ENCODE measurements at places on chromosomes 2 and 18. TPM values are rescaled to one million over a fixed set of nuclear protein-coding genes. Genes with fewer than 3 reads are reported as not detected.
A peak's percentile ranks its signal among the peaks of the same experiment; 100 is the strongest.

DNA sequence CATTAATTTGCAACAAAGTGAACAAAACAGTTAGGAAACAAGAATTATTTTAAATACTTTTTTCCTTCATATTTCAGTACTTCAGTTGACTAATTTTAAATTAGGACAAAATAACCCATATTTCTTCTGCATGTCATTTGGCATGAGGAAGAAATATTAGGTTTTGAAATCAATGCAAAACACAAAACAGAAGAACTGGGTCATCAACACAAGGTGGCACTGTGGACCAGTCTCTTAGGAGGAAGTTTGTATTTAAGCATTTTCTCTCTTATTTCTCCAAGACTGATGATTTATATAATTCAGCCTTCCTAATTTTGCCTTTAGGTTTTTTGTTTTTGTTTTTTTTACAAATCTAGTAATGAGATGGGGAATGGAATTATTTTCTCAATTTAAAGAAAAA, 352.8 kb upstream of the KCNH7 start:
- DNase-seq = no peak
- H3K36me3 ChIP-seq = no peaks in the 10 kb centered on the region
- no peak overlapping the region for H3K27ac ChIP-seq
- no peaks in the 10 kb centered on the region for H3K27me3 ChIP-seq
- H3K4me3 ChIP-seq = no peak overlapping the region

- H3K4me3 ChIP-seq = no peak overlapping the region
- no peak overlapping the region for H3K27ac ChIP-seq
- no peak for DNase-seq
- H3K27me3 ChIP-seq = no peaks in the 10 kb centered on the region
Measured at GRCh38 chr18:79305911-79306310, 89.8 kb upstream of the NFATC1 start.

GRCh38 chr2:48715956-48716355, 39.6 kb downstream of the LHCGR start:
- H3K27ac ChIP-seq = peak overlapping the region; percentile 66
- H3K36me3 ChIP-seq = no peaks in the 10 kb centered on the region
- H3K4me1 ChIP-seq = peaks cover 6% of the 10 kb centered on the region
- DNase-seq = no peak

GRCh38 chr18:45993438-45993837, 26.3 kb upstream of the EPG5 start:
- H3K27ac ChIP-seq = no peak overlapping the region
- no peak overlapping the region for H3K4me3 ChIP-seq
- no peaks in the 10 kb centered on the region for H3K36me3 ChIP-seq
- no peaks in the 10 kb centered on the region for H3K4me1 ChIP-seq

DNA sequence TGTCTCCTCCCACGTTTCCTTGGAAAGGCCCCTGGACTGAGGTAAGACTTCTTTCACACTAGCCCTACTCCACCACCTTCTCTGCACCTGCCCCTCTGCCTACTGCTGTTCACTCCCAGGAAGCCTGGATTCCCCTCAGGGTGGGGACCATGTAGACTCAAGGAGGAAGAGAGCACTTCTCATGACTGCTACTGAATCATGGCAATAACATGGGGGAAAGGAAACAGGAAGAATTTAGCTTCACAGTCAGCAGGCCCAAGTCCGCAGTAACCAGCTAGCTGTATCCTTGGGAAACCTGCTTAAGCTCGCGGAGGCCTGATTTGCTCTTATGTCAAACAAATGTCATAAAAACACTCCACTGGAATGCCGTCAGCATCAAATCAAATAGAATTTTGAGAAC, 126.2 kb upstream of the CAPN13 start:
- H3K4me3 ChIP-seq = no peak overlapping the region
- no peak overlapping the region for H3K27ac ChIP-seq
- no peaks in the 10 kb centered on the region for H3K36me3 ChIP-seq
- H3K27me3 ChIP-seq = no peaks in the 10 kb centered on the region

DNA sequence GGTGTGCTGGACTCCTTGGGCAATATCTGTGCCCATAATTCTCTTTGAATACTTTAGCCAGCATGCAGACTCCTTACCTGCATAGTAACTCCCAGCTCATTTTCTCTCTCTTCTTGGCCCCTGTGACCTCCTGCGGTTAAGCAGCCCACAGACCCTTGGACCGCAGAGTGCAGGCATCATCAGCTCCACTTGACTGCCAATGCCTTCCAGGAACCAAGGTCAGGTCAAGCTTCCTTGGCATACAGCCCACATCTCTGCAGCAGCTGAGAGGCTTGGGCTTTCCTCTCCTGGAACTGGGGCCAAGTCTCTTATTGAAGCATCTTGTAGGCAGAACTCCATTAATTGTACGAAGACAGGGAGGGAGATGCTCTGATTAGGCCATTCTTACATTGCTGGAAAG, 130.1 kb upstream of the PIEZO2 start:
- no peaks in the 10 kb centered on the region for H3K4me1 ChIP-seq
- H3K27me3 ChIP-seq = no peaks in the 10 kb centered on the region
- DNase-seq = no peak
- no peaks in the 10 kb centered on the region for H3K36me3 ChIP-seq

GRCh38 chr18:39660141-39660540, 2094.5 kb upstream of the CELF4 start:
- H3K4me1 ChIP-seq = no peaks in the 10 kb centered on the region
- no peaks in the 10 kb centered on the region for H3K36me3 ChIP-seq
- no peak for DNase-seq
- H3K4me3 ChIP-seq = no peak overlapping the region

DNA sequence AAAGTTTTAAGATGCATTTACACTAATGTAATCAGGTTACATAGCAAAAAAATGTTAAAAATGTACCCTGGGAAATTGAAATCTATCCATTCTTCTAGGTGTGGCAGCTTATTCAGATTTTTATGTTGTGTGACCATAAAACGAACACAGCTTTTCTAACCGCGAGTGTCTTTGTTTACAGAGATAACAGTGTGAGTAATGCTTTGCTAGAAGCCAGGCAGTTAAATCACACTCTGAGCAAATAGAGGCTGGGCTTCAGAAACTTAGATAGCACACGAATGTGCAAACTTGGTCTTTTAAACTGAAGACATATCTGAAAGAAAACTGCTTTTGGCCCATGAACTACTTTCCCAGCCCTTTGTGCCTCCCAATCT, 116.1 kb downstream of the SPTBN1 start:
- peaks cover 20% of the 10 kb centered on the region for H3K4me1 ChIP-seq
- DNase-seq = no peak
- peak overlapping the region; percentile 76 for H3K27ac ChIP-seq
- no peak overlapping the region for H3K4me3 ChIP-seq

The CCDC74A gene
- 17.5 TPM for total RNA-seq

The KANSL1L gene
- total RNA-seq = 50.3 TPM

The MCEE gene
- 40.0 TPM for total RNA-seq

The LINC00305 gene
- total RNA-seq = 0.97 TPM

The PCGF1 gene
- 10.9 TPM for total RNA-seq

Data from uterus (tissue), 4 donors.